Activated gamma-delta T cell (primary cell): ENCODE measurements at places on chromosomes 7 and 10.

- no peak for DNase-seq
Observed at GRCh38 chr10:33286157-33286934, 48.1 kb downstream of the NRP1 start.

GRCh38 chr10:19629567-19629966, 186.7 kb upstream of the PLXDC2 start:
- no peak for DNase-seq

- no peak for DNase-seq
Observed at GRCh38 chr10:78745441-78745840, 323.3 kb upstream of the ZMIZ1 start.

GRCh38 chr7:64574540-64575099, 11.7 kb upstream of the ZNF680 start:
- no peak for DNase-seq

DNA sequence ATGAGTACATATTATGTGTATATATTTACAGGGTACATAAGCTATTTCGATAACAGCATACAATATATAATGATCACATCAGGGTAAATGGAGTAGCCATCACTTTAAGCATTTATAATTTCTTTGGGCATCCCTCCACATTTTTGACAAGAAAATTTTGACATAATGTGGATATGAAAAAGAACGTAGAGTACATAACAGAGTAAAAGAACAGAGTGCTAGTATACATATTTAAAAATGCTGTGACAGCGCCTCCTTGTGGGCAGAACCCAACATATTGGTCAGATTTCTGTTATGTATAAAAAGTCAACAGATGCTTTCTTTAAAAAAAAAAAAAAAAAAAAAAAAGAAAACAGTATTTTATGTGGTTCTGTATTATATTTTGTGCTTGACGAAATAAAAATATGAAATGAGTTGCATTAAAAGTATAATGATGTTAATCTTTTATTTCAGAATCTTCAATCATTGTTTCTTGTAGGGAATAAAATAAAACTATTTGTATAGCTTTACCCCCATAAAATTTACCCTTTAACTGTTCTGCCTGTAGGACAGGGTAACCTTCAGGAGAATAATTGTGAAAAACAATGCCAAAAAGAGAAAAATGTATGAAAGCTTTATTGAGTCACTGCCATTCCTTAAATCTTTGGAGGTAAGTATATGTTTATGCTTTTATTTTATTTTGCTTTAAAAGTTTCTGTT, 18.3 kb upstream of the HBP1 start:
- DNase-seq: no peak

GRCh38 chr7:131197920-131198615, 129.6 kb upstream of the MKLN1 start:
- no peak for DNase-seq

DNA sequence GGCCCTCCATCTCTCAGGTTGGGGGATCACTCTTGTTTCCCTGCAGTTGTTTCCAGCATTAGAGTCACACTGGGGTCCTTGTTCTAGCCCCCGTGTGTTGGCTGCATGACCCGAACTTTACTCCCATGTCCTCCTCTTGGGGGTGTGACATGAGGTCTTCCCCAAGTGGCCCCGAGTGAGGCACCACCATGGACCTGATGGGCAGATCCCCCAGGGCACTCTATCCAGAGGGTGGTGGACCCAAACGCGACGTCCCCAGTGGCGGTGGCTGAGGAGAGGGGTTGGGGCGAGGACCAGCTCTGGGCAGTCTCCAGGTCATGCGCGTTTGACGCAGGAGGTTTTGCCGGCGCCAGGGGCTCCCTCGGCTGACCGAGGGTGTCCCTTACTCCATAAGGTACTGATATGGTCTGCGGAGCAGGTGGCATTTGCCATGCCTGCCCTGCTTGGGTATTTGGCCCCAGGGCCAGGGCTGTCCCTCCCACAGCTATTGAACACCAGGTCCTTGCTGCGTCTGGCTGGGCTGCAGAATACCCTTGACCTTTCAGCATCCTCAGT, 131.9 kb downstream of the LHPP start:
- DNase-seq: no peak

GRCh38 chr7:148828965-148829364, 55.1 kb downstream of the EZH2 start:
- DNase-seq: no peak

DNA sequence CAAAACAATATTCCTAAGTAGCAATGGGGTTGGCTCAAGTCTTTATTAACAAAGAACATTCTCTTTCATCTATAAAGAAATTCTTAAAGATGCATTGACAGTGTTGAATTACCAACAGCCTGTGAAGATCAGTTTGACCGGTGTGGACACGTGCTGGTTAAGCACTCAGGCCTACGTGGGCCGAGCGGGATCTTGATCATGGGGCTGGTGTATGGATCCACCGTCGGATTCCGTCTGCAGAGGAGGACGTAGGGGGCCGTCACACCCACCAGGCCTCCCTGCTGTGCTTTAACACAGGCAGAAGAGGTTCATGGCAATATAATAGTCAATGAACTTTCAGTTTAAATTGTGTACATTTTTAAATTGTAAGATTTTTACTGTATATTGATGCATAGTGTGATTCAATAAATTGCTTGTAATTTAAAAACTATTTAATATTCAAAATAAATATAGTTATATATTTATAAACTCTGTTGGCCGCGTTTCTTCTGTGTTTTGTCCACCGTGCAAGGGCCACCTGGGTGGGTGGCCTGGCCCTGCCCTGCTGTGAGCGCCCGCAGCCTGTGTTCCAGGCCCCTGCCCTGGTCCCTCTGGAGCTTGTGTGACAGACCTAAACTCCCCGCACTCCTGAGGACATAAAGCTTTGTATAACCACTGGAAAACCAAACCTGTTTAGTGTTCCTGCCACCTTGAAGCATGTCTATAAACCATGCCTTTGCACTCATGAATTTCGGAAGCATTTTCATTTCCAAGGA, 1.9 kb upstream of the BHLHA15 start:
- no peak for DNase-seq

DNA sequence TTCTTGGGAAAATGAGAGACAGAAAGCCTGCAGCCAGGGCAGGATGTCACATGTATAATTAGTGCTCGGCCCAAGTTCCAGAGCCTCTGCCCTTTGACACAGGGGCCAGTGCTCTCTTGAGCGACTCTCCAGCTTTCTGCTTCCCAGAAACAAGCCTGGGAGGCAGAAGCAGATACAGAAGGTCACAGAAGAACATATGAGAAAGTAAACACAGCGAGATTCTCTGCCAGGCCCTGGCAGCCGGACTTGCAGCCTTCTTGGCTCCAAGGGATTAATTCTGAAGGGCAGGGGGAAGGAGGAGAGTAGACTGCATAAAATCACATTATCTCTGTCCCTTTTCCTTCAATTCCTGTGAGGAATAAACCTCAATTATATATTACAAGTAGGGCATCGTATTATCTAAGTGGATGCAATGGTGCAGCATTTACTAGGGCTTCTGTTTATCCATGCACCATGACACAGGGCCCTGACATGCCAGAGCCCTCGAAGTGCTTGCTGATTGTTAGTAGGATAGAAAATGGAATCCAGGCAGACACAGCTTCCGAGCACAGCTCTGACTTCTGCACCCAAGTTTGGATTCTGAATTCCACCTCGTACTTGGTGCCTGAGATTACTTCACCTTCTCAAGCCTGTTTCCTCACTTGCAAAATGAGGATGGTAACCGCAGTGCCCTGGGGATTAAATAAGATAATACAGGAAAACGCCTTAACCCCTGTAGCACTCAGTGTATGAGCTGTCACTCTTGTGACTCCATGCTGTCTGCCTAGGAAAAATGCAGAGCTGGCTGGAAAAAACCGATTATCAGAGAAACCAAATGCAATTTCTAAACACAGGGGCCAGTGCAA, 536.5 kb downstream of the TNS3 start:
- DNase-seq: no peak

DNA sequence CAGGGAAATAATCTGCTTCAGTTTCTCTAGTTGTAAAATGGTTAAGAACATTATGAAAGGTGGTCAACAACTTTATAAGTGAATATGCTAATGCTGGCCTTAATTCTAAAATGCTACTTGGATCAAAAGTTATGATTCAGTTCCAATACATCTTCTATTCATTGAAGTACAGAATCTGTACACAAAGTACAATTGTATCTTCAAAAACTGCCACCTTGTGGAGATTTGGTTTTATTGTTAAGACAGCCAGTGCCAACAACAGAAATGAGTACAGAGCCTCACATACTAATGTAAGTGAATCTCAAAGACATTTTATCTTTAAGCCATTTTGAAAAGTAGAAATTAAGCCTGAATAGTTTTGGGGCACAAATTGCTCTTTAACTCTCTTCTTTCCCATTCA, 194.0 kb downstream of the CFTR start:
- no peak for DNase-seq
